Stimulated activated CD8-positive, alpha-beta memory T cell treated with anti-CD3 and anti-CD28 coated beads, Interleukin-15, amount 100 ng/mL, for 4 hours (primary cell): ENCODE measurements at places on chromosomes 3 and 15.

DNA sequence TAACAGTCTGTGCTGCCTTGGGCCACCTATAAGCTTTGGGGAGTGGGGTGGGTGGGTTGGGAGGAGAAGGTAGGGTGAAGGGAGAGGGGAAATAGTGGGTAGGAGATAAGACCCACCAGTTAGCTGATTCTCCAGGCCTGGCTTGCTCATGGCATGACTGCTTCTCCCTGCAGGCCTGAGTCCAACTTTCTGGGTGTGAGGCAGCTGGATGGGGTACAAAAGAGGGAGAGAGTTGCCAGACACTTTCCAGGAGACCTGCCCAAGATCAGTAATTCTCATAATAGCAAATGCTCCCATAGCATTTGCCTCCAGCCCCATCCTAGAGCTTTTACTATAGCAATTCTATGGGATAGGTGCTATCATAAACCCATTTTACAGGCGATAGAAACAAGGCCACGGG lies 7.7 kb downstream of the CGNL1 start:
- DNase-seq = no peak

DNA sequence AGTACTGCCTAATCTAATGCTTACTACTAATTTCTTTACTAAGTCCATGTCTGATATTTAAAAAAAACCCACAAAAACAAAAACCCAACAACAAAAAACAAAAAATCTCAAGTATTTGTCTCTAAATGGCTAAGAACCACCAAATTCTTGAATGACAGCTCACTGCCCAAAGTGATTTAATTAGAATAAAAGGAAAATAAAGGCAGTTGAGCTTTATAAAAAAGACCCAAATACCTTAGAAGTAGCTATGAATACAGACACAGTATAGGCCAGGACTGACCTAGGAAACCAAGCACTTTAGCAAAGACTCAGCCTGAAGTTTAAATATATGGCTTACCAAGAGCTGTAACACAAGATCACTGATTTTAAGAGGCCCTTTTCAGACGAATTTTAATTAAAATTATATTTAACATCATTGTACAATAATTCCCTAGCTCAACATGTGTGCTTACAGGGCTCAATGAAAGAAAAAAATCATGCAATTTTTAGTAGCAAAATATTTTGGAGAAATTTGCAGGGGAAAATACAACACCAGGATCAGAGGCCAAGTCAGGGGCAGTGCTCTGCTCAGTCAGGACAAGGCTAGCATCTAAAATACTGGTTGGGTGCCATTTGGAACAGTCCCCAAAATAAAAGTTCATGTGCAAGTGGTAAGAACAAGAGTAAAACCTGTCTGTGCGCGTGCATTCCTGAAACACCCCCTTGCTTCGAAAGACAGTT lies 24.8 kb downstream of the UQCC5 start:
- no peak for DNase-seq

- no peak for DNase-seq
Observed at GRCh38 chr3:190346541-190346940, 24.3 kb upstream of the CLDN1 start.

DNA sequence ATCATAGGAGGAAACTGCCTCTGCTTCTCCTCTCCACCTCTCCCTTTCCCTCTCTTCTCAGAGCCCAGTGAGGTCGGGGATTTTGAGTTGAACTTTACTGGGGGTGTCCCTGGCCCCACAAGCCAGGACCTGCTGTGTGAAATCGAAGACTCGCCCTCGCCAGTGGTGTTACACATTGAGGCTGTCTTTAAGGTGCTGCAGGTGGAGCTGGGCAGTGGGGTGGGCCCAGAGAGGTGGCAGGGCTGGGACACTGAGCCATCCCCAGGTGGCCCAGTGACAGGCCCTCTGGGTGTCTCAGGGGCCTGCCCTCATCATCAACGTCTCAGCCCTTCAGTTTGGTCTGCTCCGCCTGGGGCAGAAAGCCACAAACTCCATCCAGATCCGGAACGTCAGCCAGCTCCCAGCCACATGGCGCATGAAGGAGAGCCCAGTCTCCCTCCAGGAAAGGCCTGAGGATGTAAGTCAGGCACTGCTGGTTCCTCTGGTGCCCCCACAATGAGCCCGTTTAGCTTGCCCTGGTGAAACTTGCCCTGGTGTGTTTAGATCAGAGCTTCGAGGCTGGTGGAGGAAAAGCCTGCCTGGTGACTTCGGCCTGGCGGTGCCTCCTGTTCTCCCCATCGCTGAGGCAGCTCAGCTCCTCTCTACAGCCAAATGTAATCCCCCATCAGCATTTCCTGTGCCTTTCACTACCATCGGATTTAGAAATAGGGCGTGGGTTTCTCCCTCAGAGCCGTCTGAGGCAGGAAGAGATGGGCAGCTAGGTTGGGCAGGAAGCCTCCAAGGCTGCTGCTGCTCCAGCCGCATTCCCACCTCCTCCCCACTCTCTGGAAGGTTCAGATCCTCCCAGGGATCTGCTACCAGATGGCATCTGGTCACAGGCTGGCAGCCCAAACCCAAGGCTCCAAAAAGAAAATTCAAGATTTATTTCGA lies 39.2 kb downstream of the ACAA1 start:
- no peak for DNase-seq

- peak; percentile 62 for DNase-seq
Observed at GRCh38 chr3:119702530-119703527, at the start of gene CFAP91. TSS of gene CFAP91 (plus strand) at chr3:119703022. CDS start at chr3:119703099, 77 bp downstream.

- no peak for DNase-seq
Observed at GRCh38 chr15:41790756-41791546, 16.7 kb downstream of the MAPKBP1 start.
